ENCODE measurements at places on chromosomes 2 and 18.
A peak's percentile ranks its signal among the peaks of the same experiment; 100 is the strongest.

DNA sequence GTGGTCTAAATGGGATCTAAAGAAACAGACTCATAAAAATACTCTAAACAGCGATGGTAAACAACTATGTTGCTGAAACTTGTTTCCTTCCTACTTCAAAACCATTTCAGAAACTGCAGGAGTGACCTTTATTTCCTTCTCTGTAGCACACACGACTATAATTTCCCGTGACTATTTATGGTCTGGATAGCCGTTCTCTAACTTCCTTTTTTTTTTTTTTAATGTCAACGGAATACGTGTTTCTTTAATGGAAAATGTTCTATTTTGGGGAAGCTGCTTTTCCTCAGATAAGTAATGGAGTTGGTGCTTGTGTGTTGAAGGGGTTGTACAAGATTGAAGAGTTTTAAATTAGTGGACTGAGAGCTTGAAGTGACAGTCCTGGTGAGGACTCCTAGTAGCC is 224.1 kb downstream of the PHLPP1 start:
- no peak for DNase-seq

DNA sequence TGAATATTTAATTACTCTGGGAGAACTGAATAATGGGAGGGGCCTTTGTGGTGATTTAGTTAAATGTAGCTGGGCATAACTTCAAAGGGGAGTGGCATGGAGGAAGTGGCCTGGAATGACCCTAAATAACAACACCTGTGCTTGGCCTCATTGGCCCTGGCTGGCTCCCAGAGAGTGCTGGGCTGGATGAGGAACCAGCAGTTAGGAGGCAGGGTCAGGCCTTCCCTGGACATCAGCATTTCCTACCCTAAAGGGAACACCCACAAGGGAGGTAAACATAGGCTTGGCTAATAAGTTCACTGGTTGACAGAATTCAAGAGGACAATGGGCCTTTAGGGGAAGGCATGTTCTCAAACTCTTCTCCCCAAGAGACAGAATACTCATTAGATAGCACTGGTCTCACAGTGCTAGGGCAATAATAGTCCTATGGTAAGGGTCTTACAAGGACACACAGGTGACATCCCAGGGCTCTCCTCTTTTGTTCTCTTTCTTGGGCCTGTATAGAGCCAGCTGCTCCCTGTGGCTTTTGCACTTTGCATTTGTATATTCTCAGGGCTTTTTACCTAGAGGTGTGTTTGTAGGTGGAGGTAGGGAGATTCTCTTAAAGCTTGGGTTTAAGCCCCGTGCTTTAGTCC is 106.8 kb downstream of the ZNF519 start:
- no peak for DNase-seq

GRCh38 chr2:143907801-143908200 is 612.1 kb downstream of the ZEB2 start:
- peak; percentile 24 for DNase-seq

- DNase-seq: no peak
These were observed 25.3 kb downstream of the SFTPB start for GRCh38 chr2:85642725-85643124.

DNA sequence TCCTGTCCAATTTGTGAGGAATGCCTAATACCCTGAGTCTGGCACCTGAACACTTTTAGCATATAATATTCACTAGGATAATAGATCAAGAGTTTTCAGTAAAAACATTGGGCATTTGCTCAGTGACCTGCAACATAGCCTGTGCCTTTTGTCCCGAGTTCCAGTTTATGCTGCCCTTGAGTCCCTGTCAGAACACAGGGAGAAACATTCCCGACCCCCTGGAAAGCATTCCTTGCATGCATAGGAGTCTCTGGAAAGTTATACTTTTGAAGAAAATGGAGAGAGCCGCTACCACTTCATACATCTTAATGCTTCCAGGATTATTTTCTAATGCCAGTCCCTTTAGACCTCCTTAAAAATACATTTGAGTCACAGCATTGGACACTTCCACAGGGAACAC is 107.3 kb downstream of the PLCL1 start:
- no peak for DNase-seq

DNA sequence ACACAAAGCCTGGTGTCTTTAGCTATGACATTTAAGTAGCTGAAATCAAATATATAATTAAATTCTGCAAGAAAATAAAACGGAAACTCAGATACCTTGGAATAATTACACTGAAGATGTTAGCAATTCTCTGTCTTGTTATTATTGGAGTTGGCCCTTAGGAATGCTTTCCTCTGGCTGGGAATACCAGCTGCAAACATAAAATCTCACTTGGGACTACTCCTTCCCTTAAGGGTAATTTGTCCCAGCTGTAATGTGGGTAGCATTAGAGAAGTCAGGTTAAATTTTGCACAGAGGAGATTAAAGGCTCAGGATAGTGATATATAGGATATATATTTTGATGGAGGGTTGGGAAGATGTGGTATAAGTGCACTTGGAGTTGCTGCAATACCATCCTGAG is 37.3 kb upstream of the GRP start:
- no peak for DNase-seq

DNA sequence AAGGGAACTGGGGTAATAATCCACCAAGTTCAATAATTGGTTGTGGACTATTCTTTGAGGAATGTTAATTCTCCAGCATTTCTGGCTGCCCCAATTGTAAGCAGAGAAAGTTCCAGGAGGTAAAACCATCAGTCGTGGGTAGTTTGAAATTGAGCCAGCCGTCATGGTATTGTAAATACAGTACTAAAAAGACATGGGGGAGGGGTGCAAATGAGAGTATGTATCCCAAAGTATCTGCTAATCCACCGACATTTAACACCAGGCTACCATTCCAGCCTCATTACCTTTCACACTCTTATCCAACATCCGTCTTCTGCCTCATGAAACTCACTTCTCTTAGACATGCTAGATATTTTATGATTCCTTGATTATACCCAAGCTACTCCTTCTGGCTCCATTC is 507.9 kb downstream of the ERBB4 start:
- DNase-seq: no peak

DNA sequence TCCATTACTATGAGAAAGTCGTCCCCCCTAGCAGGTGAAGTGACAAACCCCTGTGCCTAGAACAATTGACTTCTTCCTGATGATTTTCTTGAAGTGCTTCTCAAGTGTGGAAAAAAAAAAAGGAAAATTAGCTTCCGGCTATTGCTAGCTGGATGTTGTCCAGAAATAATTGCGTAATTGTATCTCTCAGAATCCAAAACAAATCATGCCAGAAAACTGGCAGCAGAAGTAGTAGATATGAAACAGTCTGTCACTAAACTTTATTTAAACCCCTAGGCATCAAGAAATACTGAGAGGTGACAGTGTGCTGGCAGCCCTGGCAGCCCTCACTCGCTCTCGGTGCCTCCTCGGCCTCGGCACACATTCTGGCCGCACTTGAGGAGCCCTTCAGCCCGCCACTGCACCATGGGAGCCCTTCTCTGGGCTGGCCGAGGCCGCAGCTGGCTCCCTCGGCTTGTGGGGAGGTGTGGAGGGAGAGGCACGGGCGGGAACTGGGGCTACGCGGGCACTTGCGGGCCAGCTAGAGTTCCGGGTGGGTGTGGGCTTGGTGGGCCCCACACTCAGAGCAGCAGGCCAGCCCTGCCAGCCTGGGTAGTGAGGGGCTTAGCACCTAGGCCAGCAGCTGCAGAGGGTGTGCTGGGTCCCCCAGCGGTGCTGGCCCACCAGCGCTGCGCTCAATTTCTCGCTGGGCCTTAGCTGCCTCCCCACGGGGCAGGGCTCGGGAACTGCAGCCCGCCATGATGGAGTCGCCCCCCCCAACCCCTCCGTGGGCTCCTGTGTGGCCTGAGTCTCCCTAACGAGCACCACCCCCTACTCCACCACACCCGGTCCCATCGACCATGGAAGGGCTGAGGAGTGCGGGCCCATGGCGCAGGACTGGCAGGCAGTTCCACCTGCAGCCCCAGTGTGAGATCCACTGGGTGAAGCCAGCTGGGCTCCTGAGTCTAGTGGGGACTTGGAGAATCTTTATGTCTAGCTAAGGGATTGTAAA is 80.5 kb upstream of the ABCA12 start:
- peak; percentile 29 for DNase-seq

GRCh38 chr2:141728886-141729285 is 401.9 kb downstream of the LRP1B start:
- DNase-seq: no peak

DNA sequence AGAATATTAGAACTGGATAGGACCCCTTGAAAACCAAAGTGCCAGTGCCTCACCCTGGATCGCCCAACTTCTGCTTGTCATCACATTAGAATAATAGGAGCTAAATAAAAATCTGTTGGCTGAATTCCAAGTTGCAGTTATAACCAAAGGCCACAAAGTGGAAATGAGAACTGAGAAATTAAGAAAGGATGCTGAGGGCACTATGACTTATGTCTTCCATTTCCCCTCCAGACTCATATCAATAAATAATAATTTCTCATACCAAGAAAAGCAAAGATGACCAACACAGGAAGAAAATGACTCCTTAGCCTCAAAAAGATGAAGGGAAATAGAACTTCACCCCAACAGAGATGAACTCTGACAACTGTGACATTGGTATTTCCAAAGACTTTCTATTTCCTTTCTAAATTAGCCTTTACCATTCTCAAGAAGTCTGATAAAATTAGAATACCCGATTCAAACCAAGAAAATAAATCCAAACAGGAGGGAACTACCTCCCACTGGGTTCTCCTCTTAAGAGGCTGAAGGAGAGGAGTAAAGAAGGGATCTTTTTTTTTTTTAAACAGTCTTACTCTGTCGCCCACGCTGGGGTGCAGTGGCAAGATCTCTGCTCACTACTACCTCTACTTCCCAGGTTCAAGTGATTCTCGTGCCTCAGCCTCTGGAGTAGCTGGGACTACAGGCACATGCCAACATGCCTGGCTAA is 46.5 kb upstream of the EPG5 start:
- DNase-seq: no peak

DNA sequence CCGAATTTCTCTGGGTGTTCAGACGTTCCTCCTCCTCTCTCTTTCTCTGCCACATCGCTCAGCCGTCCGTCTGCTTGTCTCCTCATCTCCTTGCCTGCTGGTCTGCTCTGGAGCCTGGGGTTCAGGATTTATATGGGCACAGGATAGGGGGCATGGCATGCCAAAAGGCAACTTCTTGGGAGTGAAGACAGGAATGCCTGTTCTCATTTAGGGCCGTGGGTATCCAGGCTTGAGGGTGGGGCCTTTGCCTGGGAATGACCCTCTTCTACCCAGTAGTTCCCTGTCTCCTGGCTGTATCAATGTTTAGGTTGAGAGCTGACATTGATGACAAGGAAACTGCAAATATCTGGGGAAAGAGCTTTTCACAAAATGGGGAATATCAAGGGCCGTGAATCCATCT is 98.0 kb downstream of the HRH4 start:
- DNase-seq: no peak

GRCh38 chr2:65070172-65070830 is 14.1 kb downstream of the CEP68 start:
- DNase-seq: peak; percentile 50

- peak; percentile 58 for DNase-seq
These were observed 259.7 kb downstream of the TCF4 start for GRCh38 chr18:55328301-55328700.

- DNase-seq: no peak
These were observed 15.6 kb upstream of the ACTG2 start for GRCh38 chr2:73877071-73877802.

DNA sequence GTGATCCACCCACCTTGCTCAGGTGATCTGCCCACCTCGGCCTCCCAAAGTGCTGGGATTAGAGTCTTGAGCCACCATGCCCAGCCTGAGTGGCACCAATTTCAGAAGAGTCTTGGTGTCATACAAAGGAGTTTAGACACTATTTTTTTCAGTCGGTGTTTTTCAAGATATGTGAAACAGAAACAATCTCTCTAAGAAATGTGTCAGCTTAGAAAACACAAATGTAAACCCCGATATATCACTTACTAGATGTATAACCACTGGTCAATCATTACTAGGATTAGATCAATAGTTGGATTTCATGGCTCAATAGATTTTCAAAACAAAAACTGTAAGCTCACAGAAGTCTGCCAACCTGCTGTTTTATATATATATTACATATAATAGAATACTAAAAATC is 67.2 kb upstream of the FRZB start:
- no peak for DNase-seq

DNA sequence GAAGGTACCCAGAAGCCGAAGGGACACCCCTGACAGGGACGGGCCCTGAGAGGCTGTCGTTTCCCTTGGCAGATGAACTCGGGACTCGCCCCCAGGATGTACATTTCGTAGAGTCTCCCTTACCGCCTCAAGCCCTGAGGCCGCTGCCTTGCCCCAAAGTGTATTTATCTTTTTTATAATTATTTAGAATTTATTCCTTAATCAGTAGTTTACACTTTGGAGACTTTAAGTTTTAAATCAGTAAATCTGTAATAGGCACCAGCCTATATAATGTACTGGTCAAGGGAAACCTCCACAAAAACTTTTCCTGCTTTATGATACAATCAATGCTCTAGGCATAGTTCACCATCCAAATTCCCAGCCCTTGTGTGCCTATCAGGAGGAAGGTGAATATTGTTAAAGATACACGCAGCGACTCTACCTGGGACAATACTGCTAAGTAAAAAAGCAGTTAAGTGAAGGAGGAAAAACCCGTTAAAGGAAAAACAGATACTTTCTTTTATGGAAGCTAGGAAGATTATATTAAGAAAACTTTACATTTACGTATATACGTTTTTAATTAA is 848 bp downstream of the VRK2 start:
- DNase-seq: peak; percentile 5

DNA sequence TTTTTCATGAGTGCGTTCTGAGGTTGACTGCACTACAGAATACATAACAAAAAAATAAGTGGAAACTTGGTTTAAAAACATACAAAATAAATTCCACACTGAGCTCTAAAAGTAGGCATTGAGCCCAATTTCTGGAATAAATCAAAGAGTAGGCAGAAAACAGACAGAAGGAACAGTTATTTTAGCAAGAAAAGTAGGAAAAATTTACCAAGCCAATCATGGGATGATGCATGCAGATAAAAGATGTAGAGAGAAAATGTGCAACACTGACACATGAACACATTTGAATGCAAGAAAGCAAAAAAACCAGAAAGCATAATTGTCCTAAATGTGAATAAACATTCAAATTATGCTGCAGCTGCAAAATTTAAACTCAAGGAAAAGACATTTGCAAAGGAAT is 308.3 kb downstream of the DLGAP1 start:
- no peak for DNase-seq

DNA sequence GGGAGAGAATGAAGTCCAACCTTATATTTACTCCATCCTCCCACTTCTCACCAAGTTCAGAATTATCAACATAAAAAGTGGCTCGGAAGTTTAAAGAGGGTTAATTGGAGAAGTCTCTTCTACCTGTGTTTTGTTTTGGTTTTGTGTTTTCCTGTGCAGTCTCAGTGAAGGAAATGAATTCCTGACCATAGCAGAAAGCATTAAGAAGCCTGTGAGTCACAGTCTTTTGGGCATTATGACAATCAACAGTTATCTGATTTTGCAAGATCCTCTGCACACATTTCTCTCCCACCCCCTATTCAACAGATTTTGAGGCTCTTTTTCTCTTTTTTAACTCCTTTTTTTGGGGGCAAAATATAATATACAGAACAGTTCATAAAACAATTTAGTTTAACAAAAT is 8.6 kb upstream of the RPL37A start:
- DNase-seq: peak; percentile 71
